Psoas muscle (tissue), 8 donors: ENCODE measurements at places on chromosomes 5 and 9. TPM values are rescaled to one million over a fixed set of nuclear protein-coding genes. Genes with fewer than 3 reads are reported as not detected.

GRCh38 chr9:116149844-116150243 is 3.7 kb upstream of the PAPPA start:
- peaks cover 3% of the 10 kb centered on the region for H3K27me3 ChIP-seq
- no peak overlapping the region for H3K4me3 ChIP-seq
- H3K4me1 ChIP-seq: peaks cover 3% of the 10 kb centered on the region
- H3K36me3 ChIP-seq: no peaks in the 10 kb centered on the region
- no peak for DNase-seq
- H3K27ac ChIP-seq: no peak overlapping the region

GRCh38 chr9:37566716-37567115 is 9.5 kb downstream of the FBXO10 start:
- no peaks in the 10 kb centered on the region for H3K36me3 ChIP-seq
- no peak overlapping the region for H3K27ac ChIP-seq
- no peaks in the 10 kb centered on the region for H3K27me3 ChIP-seq
- no peak for DNase-seq

- no peak overlapping the region for H3K4me3 ChIP-seq
- H3K27me3 ChIP-seq: no peaks in the 10 kb centered on the region
- no peak for DNase-seq
- H3K27ac ChIP-seq: no peak overlapping the region
- H3K36me3 ChIP-seq: no peaks in the 10 kb centered on the region
These were observed 8.1 kb upstream of the LRRTM2 start for GRCh38 chr5:138883211-138883610.

DNA sequence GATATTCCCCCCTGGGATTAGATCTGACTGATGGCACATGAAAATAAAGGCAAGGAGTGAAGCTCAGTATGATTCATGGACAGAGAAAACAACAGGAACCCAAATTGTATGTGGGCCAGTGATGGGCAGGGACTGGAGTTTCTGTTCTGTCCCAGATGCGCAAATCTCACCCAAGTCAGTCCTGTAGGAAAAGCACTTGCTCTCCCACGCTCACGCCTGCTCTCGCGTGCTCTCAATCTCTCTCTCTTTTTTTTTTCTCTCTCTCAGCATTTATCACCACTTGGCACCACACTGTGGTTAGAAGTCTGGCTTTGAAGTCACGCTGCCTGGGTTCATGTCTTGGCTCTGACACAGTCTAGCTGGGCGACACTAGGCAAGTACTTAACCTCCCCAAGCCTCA is 106.5 kb upstream of the LRRTM2 start:
- no peaks in the 10 kb centered on the region for H3K36me3 ChIP-seq
- no peaks in the 10 kb centered on the region for H3K27me3 ChIP-seq
- H3K4me3 ChIP-seq: no peak overlapping the region
- H3K27ac ChIP-seq: no peak overlapping the region
- no peak for DNase-seq

GRCh38 chr9:107684224-107684623 is 194.7 kb upstream of the KLF4 start:
- H3K27ac ChIP-seq: no peak overlapping the region
- no peaks in the 10 kb centered on the region for H3K36me3 ChIP-seq
- no peak for DNase-seq
- H3K27me3 ChIP-seq: no peaks in the 10 kb centered on the region
- H3K4me3 ChIP-seq: no peak overlapping the region

Gene NEUROG1
- not detected for total RNA-seq

Gene GABBR2
- total RNA-seq: 0.42 TPM

Gene ANKRD31
- total RNA-seq: 0.06 TPM

Gene PCDHAC1
- total RNA-seq: 0.36 TPM

Gene INSYN2B
- not detected for total RNA-seq

Gene IFNA2
- not detected for total RNA-seq

Gene FOXD4
- 0.14 TPM for total RNA-seq
